ENCODE measurements at places on chromosomes 13 and 19. TPM values are rescaled to one million over a fixed set of nuclear protein-coding genes. Genes with fewer than 3 reads are reported as not detected.

ZNF160 gene
- total RNA-seq, result 51.8 TPM

GRAMD1A gene
- 141 TPM for total RNA-seq

CCDC70 gene
- total RNA-seq, result not detected

KIR2DL4 gene
- total RNA-seq, result not detected

SYNE4 gene
- total RNA-seq, result 1.6 TPM

SMIM44 gene
- not detected for total RNA-seq

CAPS gene
- 22.1 TPM for total RNA-seq

FGF21 gene
- not detected for total RNA-seq

Data from activated naive CD4-positive, alpha-beta T cell treated with anti-CD3 and anti-CD28 coated beads, Interleukin-2, amount 10 ng/mL, durations not matched to agents 5 hours and 36 hours (primary cell).